ENCODE measurements at places on chromosomes 6 and 20.

GRCh38 chr20:17438436-17439039 is 92.6 kb downstream of the BFSP1 start:
- no peak for DNase-seq

- no peak for DNase-seq
These were observed 81.6 kb downstream of the GMPR start for GRCh38 chr6:16319813-16320532.

DNA sequence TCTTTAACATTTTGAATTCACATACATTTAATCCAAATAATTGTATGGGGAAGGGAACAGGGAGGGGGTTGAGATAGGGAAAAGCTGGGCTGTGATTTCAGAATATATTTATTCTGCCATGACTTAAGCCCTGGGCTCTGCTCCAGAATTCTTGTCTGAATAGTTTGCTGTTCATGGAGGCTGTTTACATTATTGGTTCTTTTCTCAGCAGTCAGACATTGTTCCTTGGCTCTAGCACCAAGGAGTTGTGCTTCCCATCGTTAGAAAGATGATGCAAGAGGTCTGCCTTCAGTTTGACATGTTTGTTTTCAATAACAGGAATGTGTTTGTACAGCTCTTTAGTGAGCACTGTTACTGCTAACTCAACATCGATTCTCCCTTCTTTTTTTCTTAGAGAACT is 198.8 kb upstream of the CDYL start:
- peak; percentile 44 for DNase-seq

DNA sequence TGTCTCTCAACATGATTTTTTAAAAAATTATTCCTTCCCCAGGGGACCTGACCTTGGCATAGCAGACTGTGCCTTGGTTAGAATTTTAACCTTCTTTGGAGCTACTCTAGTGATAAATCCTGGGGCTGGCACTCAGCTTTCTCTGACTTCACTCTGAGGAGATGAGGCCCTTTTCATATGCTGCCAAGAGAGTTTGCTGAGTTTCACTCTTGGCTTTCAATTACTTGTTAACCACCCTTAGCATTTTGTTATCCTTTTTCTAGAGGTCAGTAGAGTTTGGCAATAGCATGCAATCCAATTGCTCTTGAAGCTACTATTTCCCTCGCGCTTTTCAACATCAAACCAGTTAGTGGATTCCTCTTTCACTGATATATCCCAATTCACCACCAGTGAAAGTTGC is 920.3 kb downstream of the EYS start:
- DNase-seq = no peak

DNA sequence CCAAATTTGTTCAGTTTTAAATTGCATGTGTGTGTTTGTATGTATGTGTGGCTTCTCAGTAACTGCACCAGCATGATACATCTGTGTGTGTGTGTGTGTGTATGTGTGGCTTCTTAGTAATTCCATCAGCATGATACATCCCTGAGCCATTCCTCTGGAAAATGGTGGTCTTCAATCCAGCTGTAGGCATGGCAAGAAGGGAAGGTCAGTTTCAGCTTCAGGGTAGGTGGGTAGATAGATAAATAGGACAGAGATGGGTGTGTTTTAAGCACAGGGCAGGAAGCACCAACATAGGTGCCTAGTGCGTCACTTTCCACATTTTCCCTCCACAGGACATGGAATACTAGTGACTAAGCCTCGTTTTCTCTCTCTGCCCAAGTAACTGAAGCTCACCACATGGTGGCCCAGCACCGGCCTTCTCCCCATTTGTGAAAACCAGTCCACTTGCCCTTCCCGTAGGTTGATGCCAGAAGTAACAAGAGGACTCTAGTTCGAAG is 82.9 kb downstream of the RPP40 start:
- DNase-seq = no peak

GRCh38 chr6:137602313-137603197 is 108.4 kb upstream of the OLIG3 start:
- no peak for DNase-seq

DNA sequence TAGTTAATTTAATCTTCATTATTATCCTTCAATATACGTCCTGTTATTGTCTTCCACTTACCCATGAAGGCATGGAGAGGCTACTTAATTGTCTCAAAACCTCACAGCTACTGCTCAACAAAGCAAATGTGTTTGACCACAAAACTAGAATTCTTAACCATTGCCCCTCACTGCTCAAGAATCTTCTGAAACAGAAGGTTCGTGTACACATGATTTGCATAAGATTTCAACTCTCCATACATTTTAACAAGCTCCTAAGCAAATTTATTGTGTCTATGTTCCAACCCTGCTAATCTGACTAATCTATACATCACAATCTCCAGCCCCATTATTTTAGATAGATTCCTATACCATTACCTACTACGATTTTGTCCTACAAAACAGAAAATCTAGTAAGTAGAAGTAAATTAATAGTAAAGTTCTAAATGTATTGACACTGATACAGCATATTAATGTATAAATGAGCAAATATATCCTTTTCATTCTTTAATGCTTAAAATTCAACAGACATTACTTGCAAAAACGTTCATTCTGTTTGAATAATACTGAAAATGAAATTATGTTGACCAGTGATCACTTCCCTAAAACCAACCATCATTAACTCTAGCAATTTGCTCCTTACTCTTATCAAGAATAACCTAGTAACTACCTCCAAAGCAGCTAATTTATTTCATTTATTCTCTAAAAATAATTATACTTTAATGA is 89.7 kb upstream of the RNF217 start:
- no peak for DNase-seq

DNA sequence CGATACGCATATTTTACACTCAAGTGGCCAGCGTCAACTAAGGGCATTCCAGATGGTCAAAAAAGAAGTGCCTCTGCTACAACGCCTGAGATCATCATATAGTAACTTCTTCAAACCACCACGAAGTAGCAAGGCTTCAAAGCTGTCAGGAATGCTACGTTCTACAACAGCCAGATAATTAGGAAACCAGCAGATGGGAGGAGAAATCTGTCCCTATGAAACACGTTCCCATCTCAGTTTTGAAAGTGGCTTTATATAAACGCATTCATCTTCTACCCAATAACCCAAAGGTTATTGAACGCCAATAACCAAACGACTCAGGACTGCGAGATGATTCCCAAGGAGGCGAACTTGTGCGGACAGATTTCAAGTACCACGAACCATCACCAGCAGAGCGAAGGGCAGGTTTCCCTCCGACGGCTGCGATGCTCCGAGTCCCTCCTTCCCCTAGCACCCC is 1.2 kb downstream of the ABHD12 start:
- no peak for DNase-seq

GRCh38 chr6:74510878-74511277 is 695.0 kb downstream of the COL12A1 start:
- no peak for DNase-seq

GRCh38 chr20:58969439-58969838 is 11.6 kb upstream of the NELFCD start:
- no peak for DNase-seq

DNA sequence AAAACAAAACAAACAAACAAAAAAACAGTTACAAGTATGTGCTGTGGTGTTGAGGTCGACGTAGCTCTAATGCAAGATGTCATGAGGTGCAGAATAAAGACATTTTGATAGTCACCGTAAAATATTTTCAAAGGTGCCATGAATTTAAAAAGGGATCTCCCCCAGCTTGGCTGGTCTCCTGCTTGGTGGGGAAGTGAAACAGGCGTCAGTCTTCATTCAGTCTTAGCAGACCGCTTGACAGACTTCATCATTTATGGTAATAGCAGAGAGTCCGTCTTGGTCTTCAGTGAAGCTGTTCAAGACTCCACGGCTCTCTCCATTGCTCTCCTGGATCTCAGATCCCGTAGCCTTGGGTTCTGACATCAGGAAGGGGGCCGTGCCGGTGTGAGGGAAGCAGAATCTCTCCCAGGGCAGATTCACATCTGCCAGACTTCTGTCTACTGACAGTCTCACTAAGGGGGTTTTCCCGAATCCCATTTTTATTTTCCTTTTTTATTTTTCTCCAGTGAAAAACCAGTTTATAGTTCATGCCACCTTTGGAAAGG is 1.6 kb downstream of the SLC24A3 start:
- no peak for DNase-seq

DNA sequence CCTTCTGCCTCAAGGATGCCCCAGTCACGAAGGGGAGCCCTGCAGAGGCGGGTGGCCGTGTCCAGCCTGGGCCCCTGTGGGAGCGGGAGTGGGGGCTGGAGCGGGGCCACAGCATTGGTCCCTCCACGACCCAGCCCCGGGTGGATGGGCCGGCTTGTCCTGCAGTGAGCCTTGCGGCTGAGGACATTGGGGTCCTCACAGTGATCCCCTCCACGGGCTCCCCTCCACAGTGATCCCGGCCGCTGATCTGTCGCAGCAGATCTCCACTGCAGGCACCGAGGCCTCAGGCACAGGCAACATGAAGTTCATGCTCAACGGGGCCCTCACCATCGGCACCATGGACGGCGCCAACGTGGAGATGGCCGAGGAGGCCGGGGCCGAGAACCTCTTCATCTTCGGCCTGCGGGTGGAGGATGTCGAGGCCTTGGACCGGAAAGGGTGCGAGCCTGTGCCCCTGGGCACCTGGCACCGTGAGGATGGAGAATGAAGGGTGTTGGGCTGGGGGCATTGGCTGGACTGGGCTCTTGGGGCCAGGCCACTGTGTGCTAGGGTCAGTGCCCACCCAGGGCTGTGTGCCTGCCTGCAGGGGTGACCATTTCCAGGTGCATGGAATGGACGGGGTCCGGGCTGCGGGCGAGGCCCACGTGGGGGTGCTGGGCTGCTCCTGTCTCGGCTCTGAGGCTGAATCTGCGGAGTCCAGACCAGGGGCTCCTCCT is 44.4 kb downstream of the PYGB start:
- DNase-seq = no peak

GRCh38 chr6:121491576-121491975 is 56.1 kb downstream of the GJA1 start:
- no peak for DNase-seq

DNA sequence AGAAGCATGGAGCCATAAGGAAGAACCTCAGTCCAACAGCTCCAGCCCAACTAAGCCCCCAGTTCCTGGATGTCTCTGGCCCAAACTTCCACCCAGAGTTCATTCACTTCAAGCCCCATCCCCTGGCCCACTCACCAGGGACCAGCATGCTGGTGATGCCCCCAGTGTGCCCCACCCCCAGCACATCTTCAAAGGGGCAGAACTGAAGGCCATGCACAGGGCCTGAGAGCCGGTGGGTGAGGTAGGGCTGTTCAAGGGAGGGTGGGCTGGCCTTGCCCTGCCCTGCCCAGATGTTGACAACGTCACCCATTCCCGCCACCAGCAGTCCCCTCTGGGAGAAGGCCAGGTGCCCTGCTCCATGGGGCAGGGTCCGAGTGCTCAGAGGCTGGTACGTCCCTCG is 3.6 kb downstream of the B3GALT4 start:
- no peak for DNase-seq

Data from vagina (tissue), 2 donors.